ENCODE measurements at places on chromosomes 2 and 18.

DNA sequence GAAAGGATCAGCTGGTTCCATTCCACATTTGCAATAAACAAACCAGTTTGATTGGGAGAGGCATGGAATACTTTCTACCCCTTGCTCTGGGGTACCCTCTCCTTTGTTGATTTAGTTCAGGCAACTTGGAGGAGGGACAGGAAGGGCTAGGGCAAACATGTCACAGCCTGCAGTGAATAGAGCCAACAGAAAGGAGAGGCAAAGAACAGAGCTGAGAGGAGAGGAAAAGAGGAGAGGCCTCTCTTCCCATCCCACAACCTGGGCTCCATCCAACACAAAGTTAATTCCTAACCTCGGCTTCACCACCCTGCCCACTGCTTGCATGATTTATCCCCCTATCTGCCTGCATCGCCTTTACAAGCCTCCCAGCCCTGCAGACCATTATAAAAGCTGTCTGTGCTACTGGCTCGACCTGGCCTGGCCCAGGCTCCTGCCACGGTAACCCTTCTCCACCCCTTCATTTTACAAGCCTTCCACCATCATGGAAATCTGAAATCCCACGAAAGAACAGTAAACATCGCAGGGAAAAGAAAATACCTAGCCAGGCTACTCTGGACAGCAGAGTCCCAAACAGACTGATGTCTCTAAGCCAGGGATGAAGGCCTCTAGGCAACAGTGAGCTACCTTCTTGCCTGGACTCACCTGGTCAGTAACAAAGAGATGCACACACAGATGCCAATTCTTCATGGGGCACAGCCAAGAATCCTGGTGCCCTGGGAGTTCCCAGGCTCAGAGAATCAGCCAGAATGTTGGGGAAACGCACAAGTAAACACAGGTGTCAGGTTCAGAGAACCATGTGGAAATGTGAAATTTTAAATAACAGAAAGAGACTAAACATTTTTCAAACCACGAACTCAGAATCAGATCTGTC lies 43.6 kb downstream of the NHEJ1 start:
- H3K27ac ChIP-seq = no peak overlapping the region
- no peak for DNase-seq
- no peaks in the 10 kb centered on the region for H3K4me1 ChIP-seq
- H3K4me3 ChIP-seq = no peak overlapping the region
- H3K36me3 ChIP-seq = no peaks in the 10 kb centered on the region

DNA sequence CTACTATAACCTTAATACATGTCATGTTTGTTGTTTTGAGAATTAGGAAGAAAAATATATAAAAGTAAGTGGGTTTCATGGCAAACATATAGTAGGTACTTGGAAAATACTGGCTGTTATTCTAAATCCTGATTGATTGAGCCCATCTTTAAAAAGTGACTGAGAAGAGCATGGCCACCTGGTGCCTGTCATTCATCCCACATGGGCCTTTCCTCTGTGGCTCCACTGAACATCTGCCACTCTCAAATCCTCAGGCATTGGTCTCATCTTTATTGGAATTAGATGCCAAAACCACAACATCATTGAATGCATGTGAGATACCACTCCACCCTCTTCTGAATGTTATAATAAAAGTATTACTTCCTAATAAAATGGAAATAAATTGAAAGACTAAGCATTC lies 101.6 kb upstream of the TTN start:
- H3K4me1 ChIP-seq = no peaks in the 10 kb centered on the region
- no peak overlapping the region for H3K27ac ChIP-seq
- no peaks in the 10 kb centered on the region for H3K27me3 ChIP-seq
- no peaks in the 10 kb centered on the region for H3K36me3 ChIP-seq
- H3K4me3 ChIP-seq = no peak overlapping the region

DNA sequence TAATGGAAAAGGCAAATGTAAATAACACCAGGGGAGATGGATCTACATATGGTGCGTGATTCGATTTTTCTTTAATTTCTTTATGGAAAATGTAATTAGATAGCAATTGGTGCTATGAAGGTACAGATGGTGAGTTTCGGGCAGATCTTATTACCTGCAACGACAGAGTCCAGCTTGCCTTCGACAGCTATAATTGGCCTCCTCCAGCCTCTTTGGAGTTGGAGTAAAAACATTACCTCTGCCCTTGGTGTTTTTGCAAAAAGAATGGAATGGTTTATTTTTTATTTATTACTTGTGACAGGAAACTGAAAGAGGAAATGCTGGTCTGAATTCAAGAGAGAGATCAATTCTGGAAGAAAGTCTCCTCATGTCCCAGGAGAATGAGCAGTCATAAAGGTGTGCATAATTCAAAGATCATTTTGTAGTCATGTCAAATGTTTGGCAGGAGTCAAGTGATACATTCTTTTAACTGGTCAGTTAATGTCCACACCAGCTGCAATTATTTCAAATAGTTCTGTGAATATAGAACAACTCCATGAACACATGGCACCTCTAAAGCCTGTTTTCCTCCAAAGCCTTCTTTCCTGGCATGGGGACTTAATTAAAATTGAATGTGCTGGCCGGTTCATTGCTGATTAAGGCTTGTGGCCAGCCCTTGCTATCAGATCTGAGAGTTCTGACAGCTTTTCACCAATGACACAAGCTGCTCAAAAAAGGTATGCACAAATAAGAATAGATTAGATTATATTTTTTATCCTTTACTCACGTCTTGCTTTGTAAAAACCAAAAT lies 46.9 kb upstream of the KCNH7 start:
- H3K27ac ChIP-seq = no peak overlapping the region
- no peaks in the 10 kb centered on the region for H3K36me3 ChIP-seq
- H3K27me3 ChIP-seq = no peaks in the 10 kb centered on the region
- H3K4me3 ChIP-seq = no peak overlapping the region

GRCh38 chr2:128513961-128514283 lies 195.3 kb upstream of the HS6ST1 start:
- no peaks in the 10 kb centered on the region for H3K4me1 ChIP-seq
- DNase-seq = no peak
- no peaks in the 10 kb centered on the region for H3K27me3 ChIP-seq
- no peak overlapping the region for H3K4me3 ChIP-seq

- no peaks in the 10 kb centered on the region for H3K4me1 ChIP-seq
- H3K36me3 ChIP-seq = no peaks in the 10 kb centered on the region
- no peak overlapping the region for H3K27ac ChIP-seq
- H3K4me3 ChIP-seq = no peak overlapping the region
- no peaks in the 10 kb centered on the region for H3K27me3 ChIP-seq
Measured at GRCh38 chr2:188765522-188766470, 208.4 kb upstream of the COL3A1 start.

- DNase-seq = no peak
- H3K36me3 ChIP-seq = no peaks in the 10 kb centered on the region
- H3K4me1 ChIP-seq = peaks cover 22% of the 10 kb centered on the region
- H3K27me3 ChIP-seq = no peaks in the 10 kb centered on the region
- H3K4me3 ChIP-seq = no peak overlapping the region
- no peak overlapping the region for H3K27ac ChIP-seq
Measured at GRCh38 chr2:96947949-96948833, 38.2 kb downstream of the FAM178B start.

GRCh38 chr2:128053331-128053730 lies 25.5 kb upstream of the SAP130 start:
- H3K27me3 ChIP-seq = no peaks in the 10 kb centered on the region
- H3K27ac ChIP-seq = no peak overlapping the region
- no peaks in the 10 kb centered on the region for H3K36me3 ChIP-seq
- H3K4me3 ChIP-seq = no peak overlapping the region
- no peaks in the 10 kb centered on the region for H3K4me1 ChIP-seq

GRCh38 chr2:235860111-235860510 lies 308.1 kb downstream of the GBX2 start:
- no peak for DNase-seq
- H3K4me1 ChIP-seq = no peaks in the 10 kb centered on the region
- H3K36me3 ChIP-seq = no peaks in the 10 kb centered on the region
- no peak overlapping the region for H3K27ac ChIP-seq

DNA sequence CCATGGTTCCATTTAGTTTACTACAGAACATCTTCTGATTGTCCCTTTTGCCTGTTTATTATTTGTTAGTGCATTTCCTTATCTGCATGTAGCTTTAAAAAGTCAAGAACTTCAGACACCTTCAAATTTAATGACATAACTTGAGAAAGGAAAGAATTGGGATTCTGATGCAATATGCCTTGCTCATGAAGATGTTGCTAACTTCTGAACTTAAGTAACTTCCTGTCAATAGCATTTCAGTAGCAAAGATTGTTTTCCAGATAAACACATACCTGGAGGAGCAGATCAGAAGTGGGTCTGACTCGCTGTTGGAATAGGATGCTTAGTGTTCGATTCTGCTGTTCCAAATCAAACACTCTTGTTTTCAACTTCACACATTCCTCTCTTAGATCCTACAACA lies 190.2 kb upstream of the LYPD1 start:
- DNase-seq = peak; percentile 4
- H3K27ac ChIP-seq = no peak overlapping the region
- no peaks in the 10 kb centered on the region for H3K36me3 ChIP-seq
- H3K4me1 ChIP-seq = no peaks in the 10 kb centered on the region
- H3K27me3 ChIP-seq = no peaks in the 10 kb centered on the region
